Calu3 (cell line): ENCODE measurements at places on chromosomes 13 and 19.

GRCh38 chr13:86464193-86464592 is 665.0 kb upstream of the SLITRK6 start:
- H3K4me3 ChIP-seq: no peak overlapping the region
- H3K27ac ChIP-seq: no peak overlapping the region
- no peaks in the 10 kb centered on the region for H3K4me1 ChIP-seq
- no peaks in the 10 kb centered on the region for H3K36me3 ChIP-seq

- no peaks in the 10 kb centered on the region for H3K36me3 ChIP-seq
These were observed 140.3 kb downstream of the PDS5B start for GRCh38 chr13:32726374-32727037.

DNA sequence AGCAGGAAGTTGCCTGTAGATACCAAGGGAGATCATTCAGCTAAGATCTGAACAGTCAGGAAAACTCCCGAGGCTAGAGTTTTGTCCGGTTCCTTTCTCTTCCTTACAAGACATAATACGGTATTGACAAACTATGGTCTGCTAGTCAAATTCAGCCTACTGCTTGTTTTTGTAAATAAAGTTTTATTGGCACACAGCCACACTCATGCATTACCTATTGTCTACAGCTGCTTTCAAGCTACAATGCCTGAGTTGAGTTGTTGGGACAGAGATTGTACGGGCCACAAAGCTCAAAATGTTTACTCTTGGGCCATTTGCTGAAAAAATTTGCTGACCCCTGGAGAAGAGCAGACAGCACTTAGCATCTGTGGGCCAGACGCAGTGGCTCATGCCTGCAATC is 2.5 kb downstream of the SLC1A6 start:
- DNase-seq: no peak
- no peaks in the 10 kb centered on the region for H3K36me3 ChIP-seq
- peaks cover 28% of the 10 kb centered on the region for H3K27me3 ChIP-seq
- H3K27ac ChIP-seq: no peak overlapping the region
- no peaks in the 10 kb centered on the region for H3K4me1 ChIP-seq

DNA sequence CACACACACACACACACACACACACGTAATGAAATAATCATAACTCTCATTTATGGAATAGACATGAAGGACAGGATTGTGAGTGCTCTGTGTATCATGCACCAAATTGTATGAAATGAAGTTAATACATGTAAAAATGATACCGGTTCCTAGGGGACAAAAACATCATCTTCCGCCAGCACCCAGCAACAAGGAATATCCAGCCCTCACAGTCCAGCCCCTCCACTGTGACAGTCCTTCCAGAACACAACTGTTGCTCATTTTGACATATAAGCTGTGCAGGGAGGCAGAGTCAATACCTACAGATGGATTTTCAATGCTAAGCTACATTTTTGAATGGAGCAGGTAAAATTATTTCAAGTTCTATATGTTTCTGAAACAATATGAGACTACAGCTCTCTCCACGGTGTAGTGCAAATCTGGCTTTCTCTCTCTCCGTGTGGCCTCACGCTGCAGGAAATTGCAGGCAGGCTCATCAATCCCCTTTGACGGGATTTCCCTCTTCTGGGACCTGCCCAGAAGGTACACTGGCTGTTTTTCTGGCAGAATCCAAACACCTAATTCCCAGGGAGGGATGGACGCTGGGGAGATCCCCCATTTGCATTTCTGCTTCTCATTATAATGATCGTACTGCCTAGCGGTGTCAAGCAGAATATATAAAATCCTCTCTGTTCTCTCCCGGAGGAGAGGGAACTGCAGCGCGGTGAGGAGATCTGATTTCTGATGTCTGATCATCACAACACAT is 494.0 kb downstream of the LIG4 start:
- no peak for DNase-seq
- no peaks in the 10 kb centered on the region for H3K27me3 ChIP-seq
- no peaks in the 10 kb centered on the region for H3K36me3 ChIP-seq

DNA sequence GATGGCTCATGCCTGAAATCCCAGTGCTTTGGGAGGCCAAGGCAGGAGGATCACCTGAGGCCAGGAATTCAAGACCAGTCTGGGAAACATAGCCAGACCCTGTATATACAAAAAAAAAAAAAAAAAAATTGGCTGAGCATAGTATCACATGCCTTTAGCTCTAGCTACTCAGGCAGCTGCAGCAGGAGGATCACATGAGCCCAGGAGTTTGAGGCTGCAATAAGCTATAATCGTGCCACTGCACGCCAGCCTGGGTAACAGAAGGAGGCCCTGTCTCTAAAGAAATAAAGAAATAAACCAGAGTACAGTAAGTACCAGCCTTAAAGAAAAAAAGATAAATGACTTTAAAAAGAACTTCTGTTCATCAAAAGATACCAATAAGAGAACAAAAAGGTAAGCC is 52.9 kb downstream of the FAM124A start:
- no peaks in the 10 kb centered on the region for H3K4me1 ChIP-seq
- no peaks in the 10 kb centered on the region for H3K36me3 ChIP-seq
- H3K27me3 ChIP-seq: no peaks in the 10 kb centered on the region

GRCh38 chr19:18291019-18291524 is 9.7 kb upstream of the JUND start:
- H3K36me3 ChIP-seq: peaks cover 13% of the 10 kb centered on the region
- peak overlapping the region; percentile 72 for H3K4me3 ChIP-seq
- H3K4me1 ChIP-seq: peaks cover 18% of the 10 kb centered on the region
- H3K27ac ChIP-seq: no peak overlapping the region
- no peak for DNase-seq

- H3K36me3 ChIP-seq: peaks cover 27% of the 10 kb centered on the region
- H3K4me1 ChIP-seq: no peaks in the 10 kb centered on the region
- H3K27me3 ChIP-seq: no peaks in the 10 kb centered on the region
- DNase-seq: peak; percentile 9
- no peak overlapping the region for H3K27ac ChIP-seq
These were observed 74.5 kb upstream of the RAP2A start for GRCh38 chr13:97359181-97360057.

GRCh38 chr13:64272681-64273080 is 2857.0 kb upstream of the PCDH20 start:
- DNase-seq: no peak
- no peak overlapping the region for H3K4me3 ChIP-seq
- no peak overlapping the region for H3K27ac ChIP-seq
- no peaks in the 10 kb centered on the region for H3K27me3 ChIP-seq

DNA sequence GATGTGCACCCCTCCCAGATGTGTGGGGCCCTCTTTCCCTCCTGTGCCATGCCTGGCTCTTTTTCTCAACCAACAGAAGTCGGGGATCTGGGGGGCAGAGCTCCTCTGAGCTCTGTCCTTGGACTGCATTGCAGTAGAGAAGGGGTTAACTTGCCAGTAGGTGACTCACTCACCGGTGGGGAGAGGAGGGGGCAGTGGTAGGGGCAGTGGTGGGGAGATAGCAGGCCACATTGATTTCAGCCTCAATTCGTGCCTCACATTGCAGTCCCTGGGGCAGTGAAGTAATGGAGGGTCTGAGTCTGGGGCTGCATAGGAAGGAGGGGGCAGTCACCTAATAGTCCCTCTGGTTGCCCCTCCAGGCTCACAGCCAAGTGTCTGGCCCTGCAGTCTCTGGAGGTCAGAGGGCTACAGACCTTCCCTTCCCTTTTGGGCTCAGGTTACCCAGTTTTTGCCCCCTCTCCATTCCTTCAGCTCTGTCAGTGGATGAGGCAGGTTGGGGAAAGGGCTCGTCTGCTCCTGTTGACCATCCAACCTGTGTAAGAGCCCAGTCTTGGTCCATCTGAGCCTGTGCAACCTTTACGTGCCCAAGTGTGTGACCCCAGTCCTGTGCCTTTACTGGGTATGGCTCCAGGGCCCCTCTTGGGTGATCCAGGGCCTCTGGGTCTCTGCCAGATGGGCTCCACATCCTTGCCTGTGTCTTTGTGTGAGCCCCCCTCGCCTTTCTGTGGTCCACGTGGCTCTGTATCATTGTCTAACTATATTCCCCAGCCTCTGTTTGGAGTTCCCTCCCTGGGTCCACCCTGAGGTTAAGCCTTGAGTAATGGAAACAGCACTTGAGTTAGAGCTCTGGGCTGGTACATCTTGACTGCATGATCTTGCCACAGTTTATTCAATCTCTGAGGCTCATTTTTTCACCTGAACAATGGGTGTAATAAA is 13.0 kb downstream of the CIC start:
- H3K27ac ChIP-seq: peak overlapping the region; percentile 53
- H3K4me1 ChIP-seq: peaks cover 32% of the 10 kb centered on the region
- no peaks in the 10 kb centered on the region for H3K27me3 ChIP-seq
- no peak overlapping the region for H3K4me3 ChIP-seq

- H3K4me1 ChIP-seq: no peaks in the 10 kb centered on the region
- no peaks in the 10 kb centered on the region for H3K36me3 ChIP-seq
- H3K4me3 ChIP-seq: no peak overlapping the region
- H3K27me3 ChIP-seq: no peaks in the 10 kb centered on the region
- no peak overlapping the region for H3K27ac ChIP-seq
These were observed 282.0 kb downstream of the DNAJC15 start for GRCh38 chr13:43305416-43305815.

DNA sequence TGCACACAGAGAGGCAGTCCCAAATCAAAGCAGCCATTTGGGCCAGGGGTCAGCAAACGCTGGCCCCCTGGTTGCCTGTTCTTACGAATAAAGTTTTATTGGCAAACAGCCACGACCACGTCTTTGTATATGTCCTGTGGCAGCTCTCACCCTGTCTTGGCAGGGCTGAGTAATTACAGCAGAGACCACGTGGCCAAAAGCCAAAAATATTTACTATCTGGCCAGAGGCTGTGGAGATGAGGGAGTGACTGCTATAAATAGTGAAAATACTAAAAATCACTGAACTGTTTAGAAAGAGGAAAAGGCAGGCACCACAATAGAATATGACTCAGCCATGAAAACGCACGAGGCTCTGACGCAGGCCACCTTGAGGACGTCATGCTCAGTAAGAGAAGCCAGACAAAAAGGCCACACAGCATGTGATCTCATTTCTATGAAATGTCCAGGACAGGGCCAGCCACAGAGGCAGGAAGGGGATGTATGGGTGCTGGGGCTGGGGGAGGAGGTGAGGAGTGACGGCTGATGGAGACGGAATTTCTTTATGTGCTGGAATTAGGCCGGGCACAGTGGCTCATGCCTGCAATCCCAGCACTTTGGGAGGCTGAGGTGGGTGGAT is 29.4 kb downstream of the SMIM24 start:
- no peak overlapping the region for H3K4me3 ChIP-seq
- H3K36me3 ChIP-seq: peaks cover 39% of the 10 kb centered on the region
- peaks cover 8% of the 10 kb centered on the region for H3K4me1 ChIP-seq
- H3K27me3 ChIP-seq: no peaks in the 10 kb centered on the region

DNA sequence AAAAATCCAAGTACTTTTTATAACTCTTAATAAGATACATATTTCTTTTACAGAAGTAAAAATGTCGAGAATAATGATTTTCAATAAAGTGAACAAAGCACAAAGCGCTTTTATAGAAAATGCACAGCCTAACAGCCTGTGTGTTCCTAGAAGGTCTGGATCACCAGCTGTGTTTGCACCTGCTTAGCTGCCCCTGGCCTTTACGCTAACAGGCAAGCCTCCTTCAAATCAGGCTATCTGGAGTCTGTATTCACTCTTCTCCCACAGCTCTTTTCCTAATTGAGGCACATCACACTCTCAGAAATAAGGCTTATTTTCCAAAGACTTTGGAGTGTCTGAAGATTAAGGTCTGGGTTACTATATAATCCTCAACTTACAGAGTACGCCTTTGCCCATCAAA is 183.1 kb downstream of the LHFPL6 start:
- no peaks in the 10 kb centered on the region for H3K36me3 ChIP-seq
- no peak overlapping the region for H3K4me3 ChIP-seq
- DNase-seq: no peak
- peaks cover 13% of the 10 kb centered on the region for H3K27me3 ChIP-seq
- H3K4me1 ChIP-seq: peaks cover 8% of the 10 kb centered on the region
- H3K27ac ChIP-seq: no peak overlapping the region

GRCh38 chr13:43495732-43496131 is 291.0 kb downstream of the ENOX1 start:
- no peaks in the 10 kb centered on the region for H3K4me1 ChIP-seq
- H3K36me3 ChIP-seq: no peaks in the 10 kb centered on the region
- DNase-seq: no peak
- H3K4me3 ChIP-seq: no peak overlapping the region
- no peak overlapping the region for H3K27ac ChIP-seq

- peak within 1 kb of the TSS; percentile 66 for H3K27ac ChIP-seq
- peaks cover 29% of the 10 kb centered on the region for H3K4me1 ChIP-seq
- no peaks in the 10 kb centered on the region for H3K27me3 ChIP-seq
- H3K36me3 ChIP-seq: peaks cover 26% of the 10 kb centered on the region
- DNase-seq: peak; percentile 55
These were observed at the start of gene UHRF1 for GRCh38 chr19:4909156-4909896. TSS of gene UHRF1 (plus strand) at chr19:4909501. CDS start at chr19:4910886, 1,385 bp downstream.

- no peak overlapping the region for H3K27ac ChIP-seq
- no peak overlapping the region for H3K4me3 ChIP-seq
- no peaks in the 10 kb centered on the region for H3K27me3 ChIP-seq
- H3K36me3 ChIP-seq: no peaks in the 10 kb centered on the region
- H3K4me1 ChIP-seq: no peaks in the 10 kb centered on the region
These were observed 759.9 kb downstream of the GPC5 start for GRCh38 chr13:92158346-92158745.

- peaks cover 61% of the 10 kb centered on the region for H3K27me3 ChIP-seq
- H3K4me1 ChIP-seq: no peaks in the 10 kb centered on the region
- H3K4me3 ChIP-seq: no peak overlapping the region
- DNase-seq: no peak
These were observed 155.7 kb downstream of the SLC7A1 start for GRCh38 chr13:29439601-29440388.

GRCh38 chr13:35858665-35859064 is 272.5 kb downstream of the DCLK1 start:
- no peak overlapping the region for H3K27ac ChIP-seq
- H3K27me3 ChIP-seq: no peaks in the 10 kb centered on the region
- no peaks in the 10 kb centered on the region for H3K36me3 ChIP-seq
- H3K4me3 ChIP-seq: no peak overlapping the region
- H3K4me1 ChIP-seq: peaks cover 18% of the 10 kb centered on the region
- DNase-seq: no peak
